ENCODE measurements at places on chromosomes 13 and 19.

- DNase-seq: no peak
Observed at GRCh38 chr13:106393776-106394175, 141.7 kb downstream of the EFNB2 start.

DNA sequence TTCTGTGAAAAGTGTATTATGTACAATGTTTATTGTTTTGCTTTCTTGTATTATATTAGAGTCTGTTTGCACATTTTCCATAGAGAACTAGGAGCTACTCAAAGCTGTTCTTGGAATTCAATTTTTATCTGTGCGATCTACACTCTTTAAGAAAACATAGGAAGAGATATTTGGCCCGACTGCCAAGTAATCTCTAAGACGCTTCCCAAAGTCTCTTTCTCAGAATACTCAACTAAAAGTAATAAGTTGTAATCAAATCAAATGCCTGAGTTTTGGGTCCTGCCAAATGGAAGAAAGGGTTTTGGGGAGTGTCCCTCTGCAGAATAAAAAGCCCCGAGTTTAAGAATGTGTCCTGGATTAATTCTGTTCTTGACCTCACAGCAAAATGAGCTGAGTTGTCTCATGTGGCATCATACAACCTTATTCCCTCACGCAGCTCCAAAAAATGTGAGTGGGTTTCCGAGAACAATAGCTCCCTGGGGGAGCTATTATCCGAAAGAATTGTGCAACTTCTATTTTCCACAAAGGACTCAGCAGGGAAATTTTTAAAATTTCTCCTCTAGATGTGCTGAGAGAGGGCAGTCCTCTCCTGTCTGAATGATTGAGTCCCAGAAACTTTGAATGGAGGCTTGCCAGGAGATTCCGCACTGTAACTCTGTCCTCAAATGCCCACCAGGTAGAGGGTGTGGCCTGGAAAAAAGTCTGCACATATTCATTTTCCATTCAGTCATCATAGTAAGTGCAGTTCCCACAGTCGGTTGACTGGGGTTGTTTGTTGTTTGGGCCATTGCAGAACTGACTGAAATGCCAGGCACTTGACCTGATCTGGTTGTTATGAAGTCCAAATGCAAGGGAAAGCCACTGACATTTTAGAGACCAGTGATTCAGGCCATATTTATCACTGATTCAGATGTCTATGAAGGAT lies 280.0 kb upstream of the SOX21 start:
- DNase-seq: no peak

DNA sequence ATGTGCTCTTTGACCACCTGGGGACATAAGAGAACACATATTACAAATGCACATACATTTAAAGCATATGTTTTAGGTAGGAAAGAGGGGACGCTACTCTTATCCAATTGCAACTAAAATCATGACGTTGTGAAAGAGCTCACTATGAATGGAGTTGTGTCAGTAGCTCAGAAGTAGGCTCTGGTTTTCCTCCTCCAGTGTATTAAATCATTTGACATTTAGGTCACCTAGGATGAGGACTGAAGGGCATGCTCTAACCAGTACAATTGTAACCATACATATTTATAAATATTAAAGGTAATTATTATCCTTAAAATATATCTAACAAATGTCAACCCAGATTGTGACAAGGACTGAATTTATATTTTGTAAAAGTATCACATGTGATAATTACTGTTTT lies 389.0 kb downstream of the KLF12 start:
- no peak for DNase-seq

DNA sequence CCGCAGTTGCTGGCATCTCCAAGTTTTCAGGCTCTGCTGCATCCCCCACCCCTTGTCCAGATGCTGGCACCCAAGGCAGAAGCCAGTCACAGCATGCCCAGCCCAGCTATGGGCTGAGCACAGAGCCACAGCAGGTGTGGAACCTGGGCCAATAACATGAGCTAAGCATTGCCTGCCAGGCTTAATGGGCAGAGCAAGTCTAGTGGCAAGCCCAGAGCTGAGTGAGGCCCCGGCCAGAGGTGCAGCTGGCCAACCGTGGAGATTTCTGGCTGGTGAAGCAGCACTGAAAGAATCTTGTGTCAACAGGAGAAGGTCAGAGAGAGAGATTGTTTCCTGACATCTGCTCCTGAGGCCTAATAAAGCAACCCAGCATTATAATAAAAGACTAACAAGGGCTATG lies 111.0 kb downstream of the B3GLCT start:
- DNase-seq: peak; percentile 47

DNA sequence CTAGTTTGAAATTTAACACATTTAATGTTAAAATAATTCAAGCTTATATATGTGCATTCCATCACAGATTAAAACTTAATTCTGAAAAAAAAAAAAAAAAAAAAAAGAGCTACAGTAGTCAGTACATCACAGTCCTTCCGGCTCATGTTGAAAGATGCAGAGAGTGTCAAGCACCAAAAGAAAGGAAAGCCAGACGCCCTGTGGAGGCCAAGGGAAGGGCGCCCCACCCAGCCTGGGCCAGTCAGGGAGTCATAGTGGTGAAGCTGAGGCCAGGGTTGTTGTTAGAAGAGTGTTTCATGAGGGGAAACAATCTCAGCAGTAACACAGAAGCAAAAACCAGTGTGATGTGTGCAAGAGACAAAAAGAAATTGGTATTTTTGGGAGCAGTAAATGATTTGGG lies 375.3 kb downstream of the MTUS2 start:
- DNase-seq: no peak

- no peak for DNase-seq
Observed at GRCh38 chr13:72527333-72527732, 200.1 kb downstream of the MZT1 start.

- DNase-seq: peak; percentile 76
Observed at GRCh38 chr19:5943045-5943444, 29.0 kb downstream of the CAPS start.

- no peak for DNase-seq
Observed at GRCh38 chr13:66407128-66407527, 823.0 kb downstream of the PCDH9 start.

GRCh38 chr13:52849291-52850071 lies 1.0 kb upstream of the PCDH8 start:
- DNase-seq: no peak

- no peak for DNase-seq
Observed at GRCh38 chr13:93771227-93771626, 544.6 kb downstream of the GPC6 start.

Measured in right hindlimb (tissue), 1 donor.